ENCODE measurements at places on chromosomes 6 and 20.

DNA sequence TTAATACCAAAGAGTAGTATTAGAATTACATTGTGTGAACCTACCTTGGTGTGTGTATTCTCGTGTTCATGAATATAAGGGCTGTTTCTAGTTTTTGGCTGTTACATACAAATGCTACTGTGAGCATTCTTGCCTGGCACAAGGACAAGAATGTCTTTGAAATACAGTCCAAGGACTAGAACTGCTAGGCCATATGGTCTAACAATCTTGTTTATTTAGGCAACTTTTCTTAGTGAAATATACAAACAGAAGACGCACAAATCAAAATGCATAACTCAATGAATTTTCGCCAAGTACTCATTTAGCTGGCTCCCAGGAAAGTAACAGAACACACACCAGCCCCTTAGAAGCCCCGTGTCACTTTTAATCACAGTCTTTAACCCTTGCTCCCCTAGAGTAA is 28.5 kb downstream of the KDM1B start:
- DNase-seq, result peak; percentile 22

DNA sequence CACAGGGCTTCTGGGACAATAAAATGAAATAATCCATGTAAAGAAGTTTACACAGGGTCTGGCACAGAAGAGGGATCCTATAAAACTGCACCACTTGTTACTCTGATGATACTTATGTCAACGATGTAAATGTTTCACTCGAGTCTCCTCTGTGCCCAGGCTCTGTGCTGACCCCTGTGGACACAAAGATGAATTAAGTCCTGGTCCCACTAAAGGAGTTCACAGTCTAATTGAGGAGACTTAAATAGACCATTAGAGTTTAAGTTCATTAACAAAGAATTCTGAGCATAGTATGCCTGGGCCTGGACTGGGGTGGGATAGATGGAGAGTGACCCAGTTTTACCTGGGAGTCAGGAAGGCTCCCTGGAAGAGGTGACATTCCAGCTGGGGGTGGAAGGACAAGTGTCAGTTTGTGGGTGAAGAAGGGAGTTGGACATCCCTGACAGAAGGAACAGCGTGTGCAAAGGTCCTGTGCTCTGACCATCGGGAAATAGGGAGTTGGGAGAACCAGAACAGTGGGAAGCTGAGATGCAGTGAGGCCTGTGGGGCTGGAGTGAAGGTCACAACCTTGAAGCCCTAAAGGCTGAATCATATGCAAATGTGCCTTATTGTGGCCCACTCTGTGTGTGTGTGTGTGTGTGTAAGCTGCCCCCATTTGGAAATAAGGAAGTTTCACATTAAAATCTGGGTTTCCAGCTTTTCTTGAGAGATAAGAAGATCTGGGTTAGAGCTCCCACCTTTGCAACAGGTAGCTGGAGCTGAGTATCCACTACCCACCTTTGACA is 1.1 kb downstream of the OCSTAMP start:
- DNase-seq, result no peak

DNA sequence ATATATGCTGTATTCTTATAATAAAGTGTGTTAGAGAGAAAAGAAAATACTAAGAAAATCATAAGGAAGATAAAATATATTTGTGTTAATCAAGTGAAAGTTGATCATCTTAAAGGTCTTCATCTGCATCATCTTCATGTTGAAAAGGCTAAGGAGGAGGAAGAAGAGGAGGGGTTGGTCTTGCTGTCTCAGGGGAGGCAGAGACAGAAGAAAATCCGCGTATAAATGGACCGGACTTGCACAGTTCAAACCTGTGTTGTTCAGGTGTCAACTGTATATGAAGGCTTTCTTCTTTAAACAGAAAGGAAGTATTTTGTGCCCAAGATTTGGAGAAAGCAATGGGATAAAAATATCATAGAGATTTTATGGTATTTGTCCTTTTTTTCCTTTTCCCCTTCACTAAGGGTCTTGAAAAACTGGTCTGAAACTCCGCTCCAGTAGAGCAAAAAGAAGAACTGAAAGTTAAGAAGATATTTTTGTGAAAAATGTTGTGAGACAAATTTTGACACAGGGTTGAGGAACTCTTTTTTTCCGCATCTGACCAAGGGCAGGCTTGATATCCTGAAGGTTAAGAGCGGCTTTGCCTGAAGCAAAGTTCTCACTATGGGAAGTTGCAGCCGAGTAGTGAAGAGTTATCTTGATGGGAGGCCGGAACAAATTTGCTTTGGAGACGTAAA is 350.7 kb downstream of the LAMA2 start:
- DNase-seq, result no peak

- DNase-seq, result no peak
These were observed 104.6 kb downstream of the DTD1 start for GRCh38 chr20:18692447-18692846.

GRCh38 chr6:19301980-19302379 is 535.2 kb upstream of the ID4 start:
- DNase-seq, result no peak

DNA sequence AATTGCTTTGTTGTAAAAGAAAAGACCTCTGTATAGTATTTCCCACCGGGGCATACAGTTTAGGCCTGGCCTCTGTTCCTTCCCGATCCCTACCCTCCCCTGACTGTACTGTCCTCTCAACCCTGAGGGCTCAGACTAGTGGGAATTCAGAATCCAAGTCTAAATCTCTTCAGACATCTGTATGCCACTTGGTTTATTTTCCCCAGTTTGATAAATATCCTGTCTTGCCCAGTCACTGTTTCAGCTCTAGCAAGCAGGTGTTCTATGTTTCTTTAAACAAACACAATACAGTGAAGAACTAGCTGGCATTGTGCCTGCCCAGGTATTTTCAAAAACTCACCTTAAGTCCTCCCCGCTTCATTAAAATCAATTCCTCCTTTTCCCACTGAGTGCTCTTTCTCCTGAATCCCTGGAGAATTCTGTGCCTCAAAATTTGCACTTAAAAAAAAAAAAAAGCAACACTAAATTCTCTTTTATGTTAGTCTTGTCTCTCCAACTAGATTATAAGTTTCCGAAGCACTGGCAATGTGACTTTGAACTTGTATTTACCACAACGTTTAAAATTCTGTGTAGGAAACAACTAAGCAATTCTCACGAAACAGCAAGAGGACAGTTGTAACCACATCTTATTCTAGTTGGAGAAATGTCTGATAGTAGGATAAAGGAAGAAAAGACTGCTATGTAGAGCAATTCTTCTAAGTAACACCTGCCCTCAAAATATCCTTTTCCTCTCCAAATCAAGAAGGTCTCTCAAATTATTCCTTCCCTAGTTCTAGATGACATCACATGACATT is 112.0 kb upstream of the CARMIL1 start:
- no peak for DNase-seq

GRCh38 chr20:37346236-37346534 is 245 bp downstream of the SRC start:
- DNase-seq, result no peak

- DNase-seq, result no peak
These were observed 72.4 kb downstream of the FYN start for GRCh38 chr6:111800821-111801220.

DNA sequence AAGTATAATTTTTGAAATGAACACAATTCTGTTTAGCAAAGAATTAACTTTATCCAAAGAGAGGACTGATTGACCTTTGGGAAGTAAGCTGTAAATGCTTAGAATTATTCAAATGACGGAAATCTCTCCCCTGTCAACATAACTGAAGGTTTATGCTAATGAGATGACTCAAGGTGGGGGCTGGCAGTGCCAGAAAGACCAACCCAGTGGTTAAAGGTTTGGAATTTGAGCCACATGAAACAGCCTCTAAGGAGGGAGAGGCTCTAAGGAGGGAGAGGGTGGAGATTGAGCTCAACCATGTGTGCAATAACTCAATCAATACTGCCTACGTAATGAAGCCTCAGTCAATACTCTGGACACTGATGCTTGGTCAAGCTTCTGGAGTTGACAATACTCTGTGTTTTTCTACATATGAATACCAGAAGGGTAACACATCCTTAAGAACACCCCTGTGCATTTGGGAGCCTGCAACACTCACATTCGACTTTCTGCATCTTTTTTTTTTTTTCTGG is 123.4 kb upstream of the TENT5A start:
- DNase-seq, result no peak

Data from fibroblast of pulmonary artery (primary cell).